HEK293T (cell line): ENCODE measurements at places on chromosomes 16 and 17.

- no peak for DNase-seq
These were observed 219.9 kb downstream of the CHD9NB start for GRCh38 chr16:52832771-52833170.

GRCh38 chr16:89237733-89238132 lies 20.2 kb downstream of the ZNF778 start:
- no peak for DNase-seq

DNA sequence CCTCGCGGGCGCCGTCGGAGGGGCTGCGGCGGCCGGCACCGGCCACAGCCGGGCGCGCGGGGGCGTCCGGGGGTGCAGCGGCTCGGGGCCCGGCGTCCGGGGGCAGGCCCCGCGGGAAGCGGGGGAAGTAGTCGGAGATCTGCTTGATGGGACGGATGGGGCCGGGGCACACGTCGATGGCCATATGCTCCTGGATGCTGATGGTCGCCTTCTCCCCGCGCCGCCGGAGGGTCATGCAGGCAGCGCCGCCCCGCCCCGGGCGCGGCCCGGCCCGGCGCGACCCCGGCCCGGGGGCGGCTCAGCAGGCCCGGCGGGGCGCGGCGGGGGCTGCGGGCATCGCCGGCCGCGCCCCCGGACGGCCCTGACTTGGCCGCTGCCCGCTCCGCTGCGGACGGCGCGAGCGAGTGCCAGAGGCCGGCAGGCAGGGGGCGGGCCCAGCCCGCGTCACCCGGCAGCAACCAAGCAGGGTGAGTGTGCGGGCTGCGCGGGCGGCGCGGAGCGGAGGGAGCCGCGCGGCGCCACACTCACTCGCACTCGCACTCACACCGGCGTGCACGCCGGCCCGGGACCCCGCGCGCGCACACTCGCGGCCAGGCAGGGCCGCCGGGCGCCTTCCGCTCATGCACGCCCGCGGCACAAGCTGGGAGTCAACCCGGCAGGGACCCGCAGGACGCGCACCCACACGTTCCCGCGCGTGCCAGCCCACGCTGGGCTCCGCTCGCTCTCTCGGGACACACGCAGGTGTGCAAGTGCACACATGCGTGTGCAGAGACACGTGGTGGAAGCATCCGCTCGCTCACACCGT lies at the start of gene DOC2B:
Gene DOC2B, minus strand, starts transcription at position 406 of the 805 bp plus-strand sequence. Its CDS starts 171 bp downstream, at position 235.
- no peak for DNase-seq

DNA sequence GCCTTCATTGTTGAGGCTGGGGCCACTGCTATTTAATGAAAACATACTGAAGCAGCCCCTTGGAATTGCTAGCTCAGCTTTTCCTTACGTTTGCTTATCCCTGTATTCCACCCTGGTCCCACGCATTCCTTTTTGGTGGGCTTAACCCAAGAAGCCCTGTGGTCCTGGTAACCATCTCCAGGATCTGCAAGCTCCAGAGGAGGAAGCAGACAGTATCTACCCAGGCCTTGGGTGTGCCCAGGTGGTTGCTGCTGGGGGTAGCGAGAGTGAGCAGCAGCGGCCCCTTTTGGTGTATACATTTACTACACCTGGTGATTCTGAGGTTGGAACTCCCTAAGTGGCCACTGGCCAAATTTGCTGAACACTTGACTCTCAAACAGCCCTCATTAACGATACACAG lies 97.7 kb downstream of the CBLN1 start:
- DNase-seq: peak; percentile 48

GRCh38 chr16:55116165-55116920 lies 185.7 kb downstream of the IRX5 start:
- DNase-seq: no peak

DNA sequence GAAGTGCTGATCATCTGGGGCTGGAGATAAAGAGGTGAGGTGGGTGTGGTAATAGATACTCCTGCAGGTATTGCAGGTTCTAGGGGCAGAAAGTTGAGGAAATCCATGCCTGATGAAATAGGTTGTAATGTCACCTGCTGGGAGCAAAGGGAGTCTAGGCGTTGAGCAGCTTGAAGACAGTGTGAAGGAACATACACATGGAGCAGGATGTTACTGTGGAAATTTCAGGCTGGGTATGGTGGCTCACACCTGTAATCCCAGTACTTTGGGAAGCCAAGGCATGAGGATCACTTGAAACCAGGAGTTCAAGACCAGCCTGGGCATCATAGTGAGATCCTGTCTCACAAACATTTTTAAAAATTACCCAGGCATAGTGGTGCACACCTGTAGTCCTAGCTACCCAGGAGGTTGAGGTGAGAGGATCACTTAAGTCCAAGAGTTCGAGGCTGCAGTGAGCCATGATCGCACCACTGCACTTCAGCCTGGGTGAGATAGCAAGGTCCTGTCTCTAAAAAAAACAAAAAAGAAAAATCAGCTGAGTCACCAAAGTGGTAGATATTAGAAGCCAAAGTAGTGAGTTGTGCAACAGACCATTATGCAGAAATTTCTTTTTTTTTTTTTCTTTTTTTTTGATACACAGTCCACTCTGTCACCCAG lies 9.1 kb upstream of the CRYBA1 start:
- DNase-seq: no peak

- no peak for DNase-seq
These were observed 83.1 kb downstream of the NXN start for GRCh38 chr17:896454-896853.

DNA sequence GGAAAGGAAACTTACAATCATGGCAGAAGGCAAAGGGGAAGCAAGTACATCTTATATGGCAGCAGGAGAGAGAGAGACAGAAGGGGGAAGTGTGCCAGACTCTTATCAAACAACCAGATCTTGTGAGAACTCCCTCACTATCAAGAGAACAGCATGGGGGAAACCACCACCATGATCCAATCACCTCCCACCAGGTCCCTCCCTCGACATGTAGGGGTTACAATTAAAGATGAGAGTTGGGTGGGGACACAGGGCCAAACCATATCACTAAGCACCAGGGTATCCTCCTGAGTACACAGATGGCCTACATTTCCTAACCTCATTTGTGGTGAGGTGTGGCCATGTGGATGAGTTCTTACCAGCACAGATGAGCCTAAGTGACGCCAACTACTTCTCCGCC lies 348.6 kb upstream of the ZFHX3 start:
- no peak for DNase-seq

GRCh38 chr16:65772134-65772732 lies 594.3 kb upstream of the CDH5 start:
- DNase-seq: no peak

- DNase-seq: no peak
These were observed 75.5 kb downstream of the CMIP start for GRCh38 chr16:81520151-81520470.

- DNase-seq: no peak
These were observed 108.0 kb downstream of the SKAP1 start for GRCh38 chr17:48322060-48322459.

DNA sequence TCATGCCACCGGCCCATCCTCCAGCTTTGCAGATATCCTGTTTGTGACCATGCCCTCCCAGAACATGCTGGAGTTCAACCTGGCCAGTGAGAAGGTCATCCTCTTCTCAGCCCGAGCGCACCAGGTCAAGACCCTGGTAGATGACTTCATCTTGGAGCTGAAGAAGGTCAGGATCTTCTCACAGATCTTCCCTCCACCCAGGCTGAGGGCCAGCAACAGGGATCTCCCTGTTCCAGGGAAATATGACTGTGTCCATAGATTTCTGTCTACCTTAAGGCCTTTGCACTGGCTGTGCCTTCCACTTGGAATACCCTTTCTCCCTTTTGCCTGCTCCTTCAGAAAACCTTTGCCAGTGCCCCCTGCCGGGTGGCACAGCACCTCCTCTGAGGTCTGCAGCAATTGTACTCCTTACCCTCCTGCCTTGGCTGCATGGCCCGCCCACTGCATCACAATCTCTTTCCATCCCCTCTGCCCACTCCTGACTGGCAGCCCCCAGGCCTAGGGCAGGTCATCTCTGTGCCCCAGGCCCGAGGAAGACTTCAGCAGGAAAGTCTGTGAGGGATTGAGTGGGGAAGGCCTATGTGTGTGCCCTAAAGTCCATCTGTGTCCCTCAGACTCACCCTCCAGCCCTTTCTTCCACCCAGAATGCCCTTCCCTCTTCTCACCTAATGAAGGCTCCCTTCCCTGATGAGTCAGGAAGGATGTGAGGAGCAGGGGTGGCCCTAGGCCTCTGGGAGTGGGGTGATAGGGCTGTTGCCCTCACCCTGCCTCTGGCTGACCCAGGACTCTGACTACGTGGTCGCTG lies 27.3 kb upstream of the ALKBH5 start:
- no peak for DNase-seq
